ENCODE measurements at places on chromosomes 16 and 17. TPM values are rescaled to one million over a fixed set of nuclear protein-coding genes. Genes with fewer than 3 reads are reported as not detected.

The GFAP gene
- polyA plus RNA-seq = not detected

The CTRB1 gene
- polyA plus RNA-seq = not detected

DNA sequence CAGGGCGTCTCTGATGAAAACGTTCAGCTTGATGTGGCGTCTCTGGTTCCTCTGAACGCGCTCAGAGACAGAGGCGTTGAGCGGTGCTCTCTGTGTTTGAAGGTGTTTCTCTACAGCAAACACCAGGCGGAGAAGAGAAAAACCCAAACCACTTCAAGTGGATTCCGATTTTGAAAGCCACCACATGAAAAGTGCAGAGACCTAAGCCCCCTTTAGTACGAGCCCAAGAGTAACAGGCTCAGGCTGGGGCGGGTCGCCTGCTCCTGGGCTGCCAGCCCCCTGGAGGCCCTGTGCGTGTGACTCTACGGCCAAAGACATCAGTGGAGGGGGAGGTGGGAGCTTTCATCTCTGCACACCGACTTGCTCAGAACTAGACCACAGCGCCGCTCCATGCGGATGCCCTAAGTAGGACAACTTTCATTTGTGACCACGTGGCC is 328.4 kb downstream of the MAF start:
- DNase-seq = peak; percentile 78

GRCh38 chr17:50953831-50954601 is 87.9 kb upstream of the TOB1 start:
- DNase-seq = no peak

DNA sequence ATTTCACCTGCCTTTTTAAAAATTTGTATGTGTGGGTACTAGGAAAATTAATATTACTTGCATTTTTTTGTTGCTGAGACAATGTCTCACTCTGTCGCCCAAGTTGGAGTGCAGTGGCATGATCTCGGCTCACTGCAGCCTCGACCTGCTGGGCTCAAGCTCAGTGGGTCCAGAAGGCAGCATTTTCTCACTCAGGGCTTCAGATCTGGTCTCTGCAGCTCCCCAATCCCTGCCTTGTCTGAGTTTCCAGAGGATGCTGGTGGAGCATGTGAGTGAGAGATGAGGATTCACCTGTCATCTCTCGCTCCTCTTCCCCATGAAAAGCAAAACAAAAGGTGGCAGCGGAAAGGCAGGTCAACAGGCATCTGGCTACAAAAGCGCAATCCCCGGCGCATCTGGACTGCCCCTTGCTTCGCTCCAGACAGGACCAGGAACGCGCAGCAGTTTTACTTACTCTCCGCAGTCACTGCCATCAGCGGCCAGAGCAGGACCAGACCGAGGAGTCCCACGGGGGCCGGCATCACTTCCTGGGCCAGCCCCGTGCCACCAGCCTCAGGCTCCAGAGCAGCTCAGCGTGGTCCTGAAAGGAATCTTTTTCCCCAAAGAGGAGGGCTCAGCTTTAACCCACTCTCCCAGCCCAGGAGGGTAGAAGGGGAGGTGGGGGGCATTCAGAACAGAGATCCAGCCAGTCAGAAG is 59.9 kb downstream of the LITAF start:
- DNase-seq = no peak

GRCh38 chr17:47695429-47696376 is 1.7 kb downstream of the TBKBP1 start:
- DNase-seq = no peak

All from CD8-positive, alpha-beta memory T cell (primary cell).